ENCODE measurements at places on chromosomes 5 and 9. TPM values are rescaled to one million over a fixed set of nuclear protein-coding genes. Genes with fewer than 3 reads are reported as not detected.

GRCh38 chr9:89814340-89815040, 209.7 kb downstream of the GADD45G start:
- DNase-seq: no peak

The FOXD4 gene
- 0.60 TPM for total RNA-seq

The PRLR gene
- 6.3 TPM for total RNA-seq

DNA sequence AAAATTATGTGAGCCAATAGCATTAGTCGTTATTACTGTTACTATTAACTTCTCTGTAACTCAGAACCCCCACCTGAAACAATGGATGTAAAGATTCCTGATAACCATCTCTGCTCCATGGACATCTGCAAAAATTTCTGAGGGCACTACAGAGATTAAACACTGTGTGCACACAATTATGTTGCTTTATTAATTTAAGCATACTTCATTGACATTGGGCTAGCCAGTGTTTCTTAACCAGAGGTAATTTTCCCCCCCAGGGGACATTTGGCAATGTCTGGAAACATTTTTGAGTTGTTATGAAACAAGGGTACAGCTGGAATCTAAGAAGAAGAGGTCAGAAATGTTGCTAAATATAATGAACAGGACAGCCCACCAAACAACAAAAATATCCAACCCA, 19.3 kb downstream of the SLIT3 start:
- no peak for DNase-seq

- DNase-seq: no peak
Observed at GRCh38 chr9:102569436-102569835, 425.7 kb upstream of the CYLC2 start.

The HTR4 gene
- 0.22 TPM for total RNA-seq

GRCh38 chr9:92763721-92764380, 782 bp downstream of the BICD2 start:
- DNase-seq: peak; percentile 30

GRCh38 chr5:174425964-174426290, 298.5 kb upstream of the MSX2 start:
- DNase-seq: no peak

DNA sequence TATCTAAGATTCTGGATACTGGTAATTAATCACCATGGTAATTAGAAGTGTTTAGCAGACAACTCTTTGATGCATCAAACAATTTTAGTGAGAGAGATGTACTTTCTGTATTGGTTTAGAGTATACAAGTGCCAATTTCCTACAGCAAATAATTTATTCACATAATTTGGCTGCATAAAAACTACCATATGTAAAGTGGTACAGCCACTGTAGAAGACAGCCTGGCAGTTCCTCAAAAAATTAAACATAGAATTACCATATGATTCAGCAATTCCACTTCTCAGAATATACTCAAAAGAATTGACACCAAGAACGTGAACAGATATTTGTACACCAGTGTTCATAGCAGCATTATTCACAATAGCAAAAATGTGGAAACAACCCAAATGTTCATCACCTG, 36.2 kb downstream of the PHAX start:
- DNase-seq: no peak

The LECT2 gene
- not detected for total RNA-seq

The PRDM9 gene
- not detected for total RNA-seq

GRCh38 chr5:60852940-60853339, 8.9 kb upstream of the ELOVL7 start:
- DNase-seq: no peak

The RETREG1 gene
- 104 TPM for total RNA-seq

- DNase-seq: no peak
Observed at GRCh38 chr9:93164085-93164484, 19.9 kb upstream of the WNK2 start.

GRCh38 chr9:108083160-108083750, 593.7 kb upstream of the KLF4 start:
- DNase-seq: no peak

The SHOC1 gene
- total RNA-seq: 0.16 TPM

DNA sequence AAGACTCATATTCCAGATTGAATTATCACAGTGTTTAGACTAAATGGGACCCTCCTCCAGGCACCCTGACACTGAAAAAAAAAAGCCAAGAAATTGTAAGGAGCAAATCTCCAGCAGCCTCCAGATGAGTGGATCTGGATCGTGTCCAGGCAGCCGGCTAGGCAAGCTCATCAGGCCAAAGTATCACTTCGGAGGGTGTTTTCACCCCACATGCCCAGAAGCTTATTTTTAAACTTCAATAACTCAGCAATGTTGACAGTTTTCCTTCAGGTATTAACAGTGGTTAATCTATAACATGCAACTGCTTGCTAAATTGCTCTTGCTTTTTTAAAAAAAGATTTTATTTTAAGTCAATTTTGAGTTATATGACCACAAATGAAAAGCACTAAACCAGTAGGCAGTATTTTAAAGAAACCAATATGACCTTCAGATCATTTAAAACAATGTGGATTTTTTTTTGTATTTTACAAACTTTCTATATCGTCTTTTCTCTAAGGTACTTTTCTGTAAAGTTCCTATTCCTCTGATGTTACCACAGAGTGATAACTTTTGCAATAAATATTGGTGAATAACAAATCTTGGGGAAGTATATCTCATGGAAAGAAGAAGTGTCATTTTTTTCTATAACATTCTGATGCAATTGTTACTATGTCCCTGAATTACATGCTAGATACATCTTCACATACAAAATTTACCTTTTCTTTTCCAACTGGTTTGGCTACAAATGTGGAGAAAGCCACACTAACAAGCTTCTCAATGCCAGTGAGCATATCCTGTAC, 30.7 kb downstream of the ACOT12 start:
- peak; percentile 14 for DNase-seq

The CER1 gene
- not detected for total RNA-seq

DNA sequence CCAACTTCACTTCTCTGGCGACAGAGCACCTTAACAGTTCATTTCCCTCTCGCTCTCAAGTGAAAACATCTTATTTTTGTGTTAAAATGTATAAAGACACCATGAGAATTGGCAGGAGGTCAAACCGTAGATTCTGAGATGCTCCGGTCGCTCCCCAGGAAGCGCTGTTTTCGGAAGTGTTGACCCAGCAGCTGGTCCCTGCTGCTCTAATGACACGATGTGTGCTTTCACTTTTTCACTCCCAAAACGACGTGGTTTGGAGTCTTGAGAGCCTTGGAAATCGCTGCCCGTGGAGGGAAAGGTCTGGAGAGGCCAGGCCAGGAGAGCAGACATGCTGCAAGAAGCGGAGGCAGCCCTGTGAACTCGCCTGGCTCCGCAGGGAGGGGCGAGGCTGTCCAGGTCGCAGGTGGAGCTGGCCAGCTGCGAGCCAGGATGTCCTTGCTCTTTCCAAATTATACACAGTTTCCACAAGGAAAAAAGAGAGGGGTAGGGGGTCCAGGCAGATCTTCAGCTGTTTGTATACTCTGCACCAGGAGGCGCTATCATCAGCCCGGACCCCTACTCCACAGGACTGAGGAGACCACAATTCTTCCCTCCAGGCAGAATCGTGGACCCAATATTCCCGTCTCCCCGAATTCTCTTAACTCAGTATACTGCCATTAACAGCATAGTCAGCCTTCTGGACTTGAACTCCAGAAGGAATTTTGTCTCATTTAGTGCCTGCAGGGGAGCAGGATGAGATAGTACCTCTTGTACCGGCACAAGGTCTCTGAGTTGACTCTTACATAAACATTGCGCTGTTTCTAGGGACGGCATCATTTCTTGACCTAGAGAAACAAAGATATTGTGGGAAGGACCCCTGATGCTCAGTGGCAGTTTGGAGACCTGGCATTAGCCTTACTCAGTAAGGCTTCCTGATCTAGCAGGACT, 248.6 kb upstream of the ANKRD55 start:
- DNase-seq: peak; percentile 91

The BTNL9 gene
- 11.9 TPM for total RNA-seq

The PGM5 gene
- total RNA-seq: 53.1 TPM

DNA sequence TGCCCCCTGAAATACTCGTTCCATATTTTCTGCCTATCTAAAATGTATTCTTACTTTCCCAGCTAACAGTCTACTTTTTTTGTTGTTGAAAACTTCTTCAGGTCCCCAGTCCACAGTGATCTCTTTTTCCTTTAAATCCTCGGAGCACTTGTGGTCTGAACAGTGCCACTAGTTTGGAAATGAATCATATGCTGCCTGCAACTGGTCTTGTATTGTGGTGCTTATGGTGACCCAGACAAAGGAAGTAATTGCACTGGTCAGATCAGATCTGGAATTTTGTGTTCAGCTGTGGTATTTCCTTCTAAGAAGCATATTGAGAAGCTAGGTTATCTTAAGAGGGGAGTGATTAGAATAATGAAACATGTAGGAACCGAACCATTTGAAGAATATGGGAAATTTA, 2.9 kb downstream of the UNC13B start:
- DNase-seq: no peak

DNA sequence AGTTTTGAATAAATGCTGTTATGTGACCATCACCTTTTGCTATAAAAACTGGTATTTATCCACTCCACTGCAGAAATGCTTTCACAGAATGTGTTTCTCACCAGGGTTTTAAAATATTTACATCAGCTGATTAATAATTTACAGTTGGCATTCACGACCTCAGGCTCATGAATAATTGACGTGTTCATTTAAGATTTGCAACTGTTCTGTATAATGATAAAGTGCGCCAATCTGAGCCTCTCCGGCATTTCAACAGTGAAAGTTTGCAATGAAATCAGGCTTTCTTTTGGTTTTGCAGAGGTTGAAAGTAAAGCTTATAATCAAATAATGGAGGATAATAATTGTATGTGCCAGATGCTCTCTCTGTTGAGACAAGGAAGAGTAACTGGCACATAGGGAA, 434.9 kb downstream of the ICE1 start:
- no peak for DNase-seq

DNA sequence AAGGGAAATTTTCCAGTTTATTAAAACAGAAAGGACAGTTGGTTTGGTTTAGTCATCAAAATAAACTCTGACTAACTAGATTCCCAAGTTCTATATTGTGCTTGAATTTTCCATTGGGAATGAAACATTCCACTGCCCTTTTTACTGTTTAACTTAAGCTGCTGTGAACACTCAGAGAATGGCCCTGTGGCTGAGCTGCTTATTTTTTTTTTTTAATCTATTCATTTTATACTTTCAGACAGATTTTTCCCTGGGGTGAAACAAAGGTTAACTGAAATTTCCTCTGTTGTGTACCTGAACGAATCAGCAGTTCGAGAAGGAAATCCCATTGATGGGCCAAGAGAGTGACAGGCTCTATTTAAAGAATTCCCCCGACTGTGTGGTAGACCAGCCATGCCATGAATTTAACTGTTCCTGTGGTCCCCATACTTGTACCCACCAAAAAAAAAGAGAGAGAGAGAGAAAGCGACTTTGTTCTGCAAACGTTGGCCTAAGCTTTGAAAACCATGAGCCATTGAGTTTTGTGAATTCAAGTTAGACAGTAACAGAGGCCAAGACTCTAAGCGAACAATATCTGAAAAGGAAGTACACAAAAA, 138.7 kb upstream of the GRHPR start:
- DNase-seq: peak; percentile 51

DNA sequence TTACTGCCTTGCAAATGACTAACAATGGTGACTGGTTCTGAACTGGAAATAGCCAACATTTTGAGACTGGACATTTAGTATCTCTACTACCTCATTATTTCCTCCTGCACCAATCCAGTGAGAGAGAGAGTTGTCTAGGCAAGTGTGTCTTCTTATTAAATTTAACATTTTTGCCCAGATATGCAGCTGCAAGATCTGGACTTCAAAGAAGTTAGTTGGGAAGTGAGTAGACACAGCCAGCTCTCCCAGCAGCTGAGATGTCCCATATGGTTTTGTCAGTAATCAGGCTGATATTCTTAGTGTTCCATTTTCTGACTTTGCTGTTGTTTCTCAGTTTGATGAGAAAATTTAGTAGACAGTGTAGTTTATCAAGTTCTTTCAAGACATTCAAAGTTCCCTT, 1778.8 kb upstream of the CDH6 start:
- DNase-seq: no peak

DNA sequence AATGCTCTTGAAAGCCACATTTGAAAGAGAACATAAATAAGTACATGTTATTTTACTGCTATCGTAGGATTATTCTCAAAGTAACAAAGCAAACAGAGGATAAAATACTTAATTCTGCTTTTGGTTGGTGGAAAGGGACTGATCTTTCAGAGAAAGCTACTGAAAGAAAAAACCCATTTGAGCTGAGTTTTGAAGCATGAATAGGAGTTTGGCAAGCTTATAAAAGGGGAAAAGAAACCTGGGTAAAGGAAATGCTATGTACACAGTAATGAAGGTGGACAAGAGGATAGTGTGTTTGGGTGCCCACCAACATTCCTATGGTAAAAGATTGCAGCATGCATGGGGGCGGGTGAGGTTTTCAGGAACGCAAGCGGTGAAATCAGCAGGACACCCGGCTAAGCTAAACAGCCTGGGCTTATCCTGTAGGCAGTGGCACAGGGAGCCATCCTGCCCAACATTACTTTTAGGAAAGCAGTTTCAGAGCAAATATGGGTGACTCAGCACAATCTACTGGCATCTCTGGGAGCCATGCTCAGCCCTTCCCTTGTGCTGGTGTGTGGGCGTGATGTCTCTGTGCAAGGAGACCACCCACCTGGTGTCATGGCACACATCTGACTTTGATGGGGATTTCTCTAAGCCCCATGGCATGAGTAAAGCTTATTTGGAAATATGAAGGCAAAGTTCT, 673.9 kb upstream of the KLF4 start:
- DNase-seq: no peak

DNA sequence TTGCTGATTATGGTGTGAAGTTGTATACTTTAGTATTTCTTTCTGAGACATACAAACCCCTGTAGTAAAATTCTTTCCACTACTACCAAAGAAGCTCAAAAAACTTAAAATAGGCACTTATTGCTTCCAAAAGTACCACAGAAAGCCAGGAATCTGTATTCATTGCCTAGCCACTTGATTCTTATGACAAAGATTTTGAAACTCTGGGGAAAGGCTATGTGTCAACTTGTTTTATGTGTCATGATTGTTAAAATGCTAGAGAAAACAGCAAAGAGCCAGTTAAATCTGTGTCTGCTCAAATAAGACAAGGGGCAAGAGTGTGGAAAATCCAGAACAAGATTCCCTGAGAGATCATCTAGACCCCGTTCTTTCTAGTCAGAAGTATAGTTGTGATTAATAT, 6.0 kb downstream of the KIF2A start:
- DNase-seq: no peak

The PCDHGA3 gene
- 4.0 TPM for total RNA-seq
